ENCODE measurements at places on chromosomes 13 and 19.

- peak; percentile 99 for DNase-seq
Measured at GRCh38 chr19:12681074-12681987, at the start of gene DHPS. Gene DHPS, minus strand, starts transcription at chr19:12681880. Its CDS starts 114 bp downstream, at chr19:12681766.

- peak; percentile 56 for DNase-seq
Measured at GRCh38 chr19:19459707-19460251, 54.3 kb downstream of the GATAD2A start.

DNA sequence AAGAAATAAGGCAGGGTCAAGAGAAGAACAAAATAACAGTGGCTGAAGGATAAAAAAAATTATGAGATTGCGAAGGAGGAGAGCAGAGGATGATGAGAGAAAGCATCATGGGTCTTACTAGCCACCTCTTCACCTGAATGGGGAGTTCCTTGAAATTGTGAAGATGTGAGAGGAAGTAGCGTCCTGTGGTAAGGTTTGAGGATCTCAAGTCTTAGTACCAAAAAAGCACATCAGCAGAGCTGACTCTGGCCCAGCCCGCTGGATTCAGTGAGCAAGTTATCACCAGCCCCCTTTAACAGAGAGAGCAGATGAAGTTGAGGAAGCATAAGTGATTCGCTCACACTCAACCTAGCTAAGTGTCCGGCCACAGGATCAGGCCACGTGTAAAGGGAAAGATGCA is 61.8 kb downstream of the RXFP2 start:
- DNase-seq, result no peak

DNA sequence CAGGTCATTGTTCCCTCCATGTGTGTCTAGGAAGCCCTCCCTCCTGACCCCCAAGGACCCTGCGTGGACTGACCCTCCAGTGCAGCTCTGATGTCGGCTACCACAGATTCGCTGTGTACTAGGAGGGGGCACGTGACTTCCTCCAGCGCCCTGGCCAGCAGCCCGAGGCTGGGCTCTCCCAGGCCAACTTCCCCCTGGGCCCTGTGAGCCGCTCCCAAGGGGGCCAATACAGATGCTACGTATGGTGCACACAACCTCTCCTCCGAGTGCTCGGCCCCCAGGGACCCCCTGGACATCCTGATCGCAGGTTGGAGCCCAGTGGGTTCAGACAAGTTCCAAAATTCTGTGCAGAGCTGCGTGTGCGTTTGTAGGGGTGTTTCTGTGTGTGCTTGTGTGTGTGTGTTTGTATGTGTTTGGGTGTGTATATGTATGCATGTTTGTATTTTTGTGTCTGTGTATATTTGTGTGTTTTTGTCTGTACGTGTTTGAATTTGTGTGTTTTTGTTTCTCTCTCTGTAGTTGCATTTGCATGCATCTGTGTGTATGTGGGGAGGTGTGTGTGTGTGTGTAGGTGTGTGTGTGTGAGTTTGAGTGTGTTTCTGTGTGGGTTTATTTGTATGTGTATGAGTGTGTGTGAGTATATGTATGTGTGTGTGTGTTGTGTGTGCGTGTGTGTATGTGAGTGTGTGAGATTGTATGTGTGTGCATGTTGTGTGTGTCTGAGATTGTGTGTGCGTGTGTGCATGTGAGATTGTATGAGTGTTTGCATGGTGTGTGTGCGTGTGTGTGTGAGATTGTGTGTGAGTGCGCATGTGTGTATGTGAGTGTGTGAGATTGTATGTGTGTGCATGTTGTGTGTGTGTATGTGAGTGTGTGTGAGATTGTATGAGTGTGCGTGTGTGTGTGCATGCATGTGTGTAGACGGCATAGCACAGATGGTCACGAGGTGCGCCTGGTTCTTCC is 21.4 kb upstream of the LILRA2 start:
- no peak for DNase-seq

GRCh38 chr13:100633461-100633860 is 41.1 kb downstream of the TMTC4 start:
- peak; percentile 74 for DNase-seq

GRCh38 chr13:58666331-58666730 is 1034.8 kb downstream of the PCDH17 start:
- no peak for DNase-seq

DNA sequence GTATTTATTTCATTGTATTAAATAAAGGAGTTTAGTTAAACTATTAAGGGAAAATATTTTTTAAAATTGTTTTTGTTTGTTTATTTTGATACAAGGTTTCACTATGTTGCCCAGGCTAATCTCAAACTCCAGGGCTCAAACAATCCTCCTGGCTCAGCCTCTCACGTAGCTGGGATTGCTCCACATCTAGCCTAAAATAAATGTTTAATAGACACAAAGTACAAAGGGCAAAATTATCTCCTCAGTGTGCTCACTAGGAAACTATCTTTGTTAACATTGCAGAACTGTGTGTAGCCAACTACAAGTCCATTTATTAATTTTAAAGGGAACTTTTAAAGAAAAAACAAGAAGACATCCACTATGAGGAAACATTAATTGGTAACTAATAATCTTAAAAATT is 207.2 kb upstream of the PCDH17 start:
- no peak for DNase-seq

All from choroid plexus epithelial cell (primary cell).